Stimulated activated CD8-positive, alpha-beta memory T cell treated with anti-CD3 and anti-CD28 coated beads, Interleukin-4, amount 100 ng/mL, for 48 hours (primary cell): ENCODE measurements at places on chromosomes 7 and 10.

DNA sequence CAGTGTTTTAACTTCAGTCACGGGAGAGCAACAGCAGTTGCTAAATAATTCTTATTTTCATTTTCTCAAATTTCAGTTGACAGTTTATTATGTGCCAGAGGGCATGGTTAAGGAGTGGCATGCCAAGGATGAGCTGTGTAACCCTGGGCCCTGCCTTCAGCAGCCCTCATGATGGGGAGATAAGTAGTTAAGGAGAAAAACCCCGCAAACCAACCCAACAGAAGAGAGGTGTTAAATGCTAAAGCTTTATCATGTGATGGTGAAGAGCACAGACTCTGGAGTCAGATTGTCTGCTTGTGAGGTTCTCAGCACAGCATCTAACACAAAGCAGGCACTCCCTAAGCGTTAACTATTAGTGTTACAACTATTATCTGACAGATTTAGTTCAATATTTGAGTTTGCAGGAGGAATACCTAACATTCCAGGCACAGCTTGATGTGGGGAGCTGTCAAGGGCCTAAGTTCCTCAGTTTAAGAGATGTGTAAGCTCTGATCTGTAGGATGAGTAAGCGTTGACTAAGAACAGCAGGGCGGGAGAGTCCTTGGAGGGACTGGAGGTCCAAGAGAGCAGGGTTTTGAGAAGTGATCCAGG is 29.6 kb downstream of the STAM start:
- DNase-seq: no peak

DNA sequence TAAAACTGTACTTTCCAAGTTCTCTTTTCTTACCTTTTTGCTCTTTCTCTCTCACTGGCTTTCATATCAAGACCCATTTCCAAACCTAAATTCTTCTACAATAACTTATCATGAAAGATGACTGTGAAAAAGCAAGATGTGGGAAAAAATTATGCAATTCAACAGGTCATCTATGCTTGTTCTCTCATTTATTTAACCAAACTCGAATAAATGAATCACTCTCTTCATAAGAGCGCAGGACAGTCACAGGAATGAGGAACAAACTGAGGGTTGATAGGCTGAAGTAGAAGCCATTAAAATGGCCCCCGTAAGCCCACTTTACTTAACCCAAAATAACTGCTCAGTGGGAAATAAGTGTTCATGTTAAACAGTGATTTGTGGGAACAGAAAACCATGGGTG is 1289.7 kb upstream of the SORCS1 start:
- no peak for DNase-seq

DNA sequence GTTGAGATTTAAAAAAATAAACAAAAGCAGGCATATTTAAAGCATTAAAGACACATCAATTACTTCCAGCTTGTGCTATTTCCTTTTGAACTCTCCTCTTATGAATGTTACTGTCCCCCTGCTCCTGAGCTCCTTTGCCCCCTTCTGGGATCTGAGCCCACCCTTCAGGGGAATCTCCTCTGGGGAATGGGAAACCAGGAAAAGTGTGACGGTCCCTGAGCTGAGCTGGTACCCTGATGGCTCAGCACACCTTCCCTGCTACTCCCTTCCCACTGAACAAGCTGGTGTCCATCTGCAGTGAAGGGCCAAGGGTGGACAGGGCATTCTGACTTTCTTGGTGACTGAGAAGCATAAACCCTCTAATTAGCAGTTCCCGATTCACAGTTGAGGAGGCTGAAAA is 356.3 kb downstream of the PTEN start:
- no peak for DNase-seq

DNA sequence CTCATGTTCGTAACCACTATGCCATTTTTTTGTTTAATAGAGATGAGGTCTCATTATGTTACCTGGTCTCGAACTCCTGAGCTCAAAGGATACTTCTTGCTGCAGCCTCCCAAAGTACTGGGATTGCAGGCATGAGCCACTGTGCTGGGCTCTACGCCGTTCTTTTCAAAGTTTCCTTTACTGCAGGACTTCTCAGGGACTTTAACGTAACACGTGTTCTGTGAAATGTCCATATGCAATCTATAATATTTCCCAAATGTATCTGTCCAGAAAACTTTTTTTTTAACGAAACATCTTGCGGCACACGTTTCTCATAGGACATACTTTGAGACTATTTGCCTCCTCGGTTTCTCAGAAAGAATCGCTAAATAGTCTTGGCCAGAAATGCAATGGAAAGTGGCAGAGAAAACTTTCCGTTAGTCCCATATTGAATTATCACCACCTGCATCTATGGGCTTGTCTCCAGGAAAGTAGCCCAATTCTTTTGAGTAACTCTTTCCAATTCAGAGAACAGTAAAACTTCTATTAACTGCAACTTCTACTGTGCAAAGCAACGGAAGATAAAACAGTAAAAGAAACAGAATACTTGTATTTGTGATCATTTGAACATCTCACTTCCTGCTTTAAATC is 96.3 kb downstream of the ELMO1 start:
- no peak for DNase-seq

DNA sequence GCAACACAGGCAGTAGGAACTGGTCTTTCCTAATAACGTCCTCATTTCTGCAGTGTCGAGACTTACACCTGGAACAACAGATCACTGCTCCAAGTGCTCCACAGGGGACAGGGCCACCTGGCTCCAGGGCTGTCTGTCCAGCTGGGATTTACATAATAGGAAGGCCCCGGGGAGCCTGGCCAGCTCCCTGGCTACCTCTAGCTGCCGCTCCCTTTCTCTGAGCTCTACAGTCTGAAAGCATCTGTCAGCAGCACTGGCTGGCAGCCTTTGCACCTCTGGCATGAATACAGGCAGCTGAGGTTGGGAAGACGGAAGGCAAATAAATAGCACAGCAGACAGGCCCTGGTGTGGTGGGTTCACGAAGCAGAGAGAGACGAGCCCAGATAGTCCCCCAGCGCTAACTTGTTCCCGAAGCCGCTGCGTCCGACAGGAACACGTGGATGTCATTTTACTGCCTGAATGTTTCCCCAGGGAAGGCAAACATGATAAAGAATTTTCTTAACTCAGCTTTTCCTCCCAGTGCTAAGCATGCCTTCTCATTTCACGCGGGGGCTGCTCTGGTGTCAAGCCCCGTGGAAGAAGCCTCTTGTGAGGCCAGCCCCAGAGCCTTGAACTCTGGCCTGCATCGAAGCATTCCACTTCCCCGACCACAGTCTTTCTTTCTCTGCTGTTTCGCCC is 105.4 kb downstream of the ITIH5 start:
- no peak for DNase-seq

- no peak for DNase-seq
Observed at GRCh38 chr10:14330388-14331061, at the start of gene FRMD4A. Gene FRMD4A (minus strand): TSS chr10:14330924.

GRCh38 chr7:158849768-158850544 is 6.4 kb upstream of the DYNC2I1 start:
- no peak for DNase-seq

GRCh38 chr7:142158736-142159496 is 47.4 kb downstream of the MGAM2 start:
- no peak for DNase-seq

DNA sequence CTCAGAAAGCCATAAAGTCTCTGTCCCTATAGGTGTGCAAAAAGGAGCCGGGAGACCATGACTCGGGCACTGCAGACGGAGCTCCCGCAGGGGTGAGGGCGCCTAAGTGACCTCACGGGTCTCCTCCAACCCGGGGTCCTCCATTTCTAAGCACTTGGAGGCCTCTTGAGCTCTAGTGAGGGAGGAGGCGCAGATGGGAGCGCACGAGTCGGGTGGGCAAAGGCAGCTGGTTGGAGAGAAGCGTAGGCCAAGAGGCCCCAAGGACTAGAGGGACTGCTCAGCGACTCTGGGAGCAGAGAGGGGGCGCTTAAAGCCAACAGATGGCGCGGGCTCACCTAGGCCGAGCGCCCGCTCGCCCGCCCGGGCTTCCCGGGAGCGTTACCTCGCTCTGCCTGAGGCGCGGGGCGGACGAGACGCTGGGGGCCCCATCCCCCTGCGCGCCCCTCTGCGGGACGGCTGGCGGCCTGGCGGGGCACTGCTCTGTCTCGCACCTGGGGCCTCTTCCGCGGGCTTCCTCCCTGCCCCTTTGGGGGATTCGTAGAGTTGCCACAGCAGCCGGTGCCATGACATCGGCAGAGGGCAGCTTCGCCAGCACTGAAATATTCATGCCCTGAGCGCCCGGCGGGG is 523 bp upstream of the CDH23 start:
- peak; percentile 48 for DNase-seq

GRCh38 chr7:123757095-123757494 is 8.3 kb upstream of the WASL start:
- DNase-seq: no peak

DNA sequence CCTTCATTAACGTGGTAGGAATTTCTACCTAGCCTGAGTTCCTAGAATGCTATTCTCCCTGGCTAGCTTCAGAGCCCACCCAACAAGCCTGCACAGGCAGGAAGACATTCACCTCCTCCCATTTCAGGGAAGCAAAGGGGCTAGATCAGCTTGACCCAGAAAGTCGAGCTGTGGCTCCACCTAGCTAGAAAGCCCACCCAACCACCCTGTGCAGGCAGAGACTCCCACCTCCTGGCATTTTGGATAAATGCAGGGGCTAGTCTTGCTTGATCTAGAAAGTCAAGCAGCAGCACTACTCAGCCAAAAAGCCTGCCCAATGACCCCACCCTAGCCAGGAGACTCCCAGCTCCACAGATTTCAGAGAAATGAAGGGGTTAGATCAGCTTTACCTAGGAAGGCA is 479.5 kb downstream of the SDK1 start:
- no peak for DNase-seq
